ENCODE measurements at places on chromosomes 1 and 21. TPM values are rescaled to one million over a fixed set of nuclear protein-coding genes. Genes with fewer than 3 reads are reported as not detected.
A peak's percentile ranks its signal among the peaks of the same experiment; 100 is the strongest.

DNA sequence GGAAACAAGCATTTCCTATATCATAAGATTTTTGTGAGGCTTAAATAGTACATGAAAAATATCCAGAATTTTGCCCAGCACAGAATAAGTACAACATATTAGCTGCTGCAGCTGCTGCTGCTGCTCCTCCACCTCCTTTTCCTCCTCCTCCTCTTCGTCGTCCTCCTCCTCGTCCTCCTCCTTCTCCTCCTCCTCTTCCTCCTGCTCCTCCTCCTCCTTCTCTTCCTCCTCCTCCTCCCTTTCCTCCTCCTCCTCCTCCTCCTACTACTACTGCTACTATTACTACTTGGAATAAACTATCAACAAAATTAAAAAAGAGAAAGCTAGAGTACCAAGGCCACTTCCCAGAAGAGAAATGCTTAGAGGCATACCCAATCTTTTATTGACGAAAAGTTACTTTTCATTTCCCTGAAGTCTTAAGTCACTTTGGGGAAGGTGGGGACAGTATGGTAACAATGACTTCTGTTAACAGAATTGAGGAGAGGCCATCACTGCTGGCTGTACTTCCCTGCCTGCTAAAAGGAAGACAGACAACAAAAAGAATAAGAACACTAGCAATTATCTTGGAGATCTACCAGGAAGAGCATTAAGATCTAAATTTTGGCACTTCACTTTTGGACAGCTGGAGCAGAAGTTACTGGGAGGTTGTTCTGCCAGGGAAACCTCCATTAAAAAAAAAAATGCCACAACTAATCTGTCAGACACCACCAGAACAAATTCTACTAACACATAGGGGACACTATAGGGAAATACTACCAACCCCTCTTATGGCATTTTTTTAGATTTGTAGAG is 7.1 kb downstream of the DENND1B start:
- DNase-seq, result no peak

- no peak for DNase-seq
These were observed 198.4 kb downstream of the HHAT start for GRCh38 chr1:210527091-210527490.

- no peak for DNase-seq
These were observed 29.6 kb upstream of the C1orf105 start for GRCh38 chr1:172390683-172391551.

DNA sequence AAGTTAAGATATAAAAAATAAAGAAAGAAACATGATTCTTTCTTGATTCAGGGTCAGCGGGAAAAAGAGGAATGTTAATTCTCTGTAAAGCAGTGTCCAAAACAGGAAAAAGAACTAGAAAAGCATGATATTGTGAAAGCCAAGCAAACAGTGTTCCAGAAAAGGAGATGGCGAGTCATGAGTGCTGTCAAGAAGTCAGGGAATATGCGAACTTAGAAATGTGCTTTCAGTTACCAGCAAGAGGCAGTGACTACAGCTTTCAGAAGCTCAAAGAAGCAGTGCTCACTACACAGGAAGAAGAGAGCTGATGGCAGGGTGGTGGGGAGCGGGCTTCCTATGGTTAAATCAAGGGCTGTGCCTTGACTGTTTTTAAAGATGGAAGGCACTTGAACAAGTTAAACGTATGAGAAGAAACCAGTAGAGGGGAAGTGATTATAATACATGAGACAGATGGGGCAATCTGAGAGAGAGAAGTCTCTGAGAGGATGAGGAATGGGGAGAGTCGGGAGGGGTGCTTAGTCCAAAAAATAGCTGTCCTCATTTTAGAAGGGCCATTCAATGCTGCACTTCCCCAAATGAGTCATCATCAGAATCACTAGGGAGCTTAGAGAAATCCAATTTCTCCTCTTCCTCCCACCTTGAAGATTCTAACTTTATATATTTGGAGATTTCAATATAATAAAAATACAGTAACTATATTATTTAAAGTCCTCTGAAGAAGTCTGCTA is 90.4 kb downstream of the KCNK1 start:
- no peak for DNase-seq

GRCh38 chr1:230205719-230206198 is 138.7 kb downstream of the GALNT2 start:
- no peak for DNase-seq

GRCh38 chr1:19967808-19968207 is 11.6 kb downstream of the PLA2G2A start:
- DNase-seq, result no peak

DNA sequence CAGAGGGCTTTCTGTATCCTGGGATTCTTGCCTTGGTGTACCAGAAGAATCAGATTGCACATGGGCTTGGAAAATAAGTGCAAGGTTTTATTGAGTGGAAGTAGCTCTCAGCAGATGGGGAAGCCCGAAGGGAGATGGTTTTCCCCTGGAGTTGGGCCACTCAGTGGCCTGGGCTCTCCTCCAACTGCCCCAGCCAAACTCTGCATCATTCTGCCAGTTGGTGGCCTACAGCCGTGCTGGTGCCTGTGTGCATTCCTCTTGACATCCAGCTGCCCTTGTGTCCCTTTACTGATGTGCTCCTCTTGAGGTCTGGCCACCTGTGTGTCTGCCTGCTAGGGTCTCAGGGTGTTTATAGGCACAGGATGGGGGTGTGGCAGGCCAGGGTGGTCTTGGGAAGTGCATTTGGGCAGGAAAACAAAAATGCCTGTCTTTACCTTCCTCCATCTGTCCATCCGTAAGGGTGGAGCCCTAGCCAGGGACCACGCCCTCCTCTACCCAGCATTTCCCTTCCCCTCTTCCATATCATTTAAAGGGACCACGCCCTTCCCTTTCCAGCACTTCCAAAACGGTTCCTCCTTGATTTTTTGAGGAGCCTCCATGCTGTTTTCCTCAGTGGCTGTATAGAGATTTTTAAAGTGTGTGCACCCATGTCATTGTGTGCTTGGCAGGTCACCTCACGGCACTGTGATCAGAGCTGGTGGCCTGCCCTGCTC is 18.9 kb downstream of the SNAP47 start:
- no peak for DNase-seq

DNA sequence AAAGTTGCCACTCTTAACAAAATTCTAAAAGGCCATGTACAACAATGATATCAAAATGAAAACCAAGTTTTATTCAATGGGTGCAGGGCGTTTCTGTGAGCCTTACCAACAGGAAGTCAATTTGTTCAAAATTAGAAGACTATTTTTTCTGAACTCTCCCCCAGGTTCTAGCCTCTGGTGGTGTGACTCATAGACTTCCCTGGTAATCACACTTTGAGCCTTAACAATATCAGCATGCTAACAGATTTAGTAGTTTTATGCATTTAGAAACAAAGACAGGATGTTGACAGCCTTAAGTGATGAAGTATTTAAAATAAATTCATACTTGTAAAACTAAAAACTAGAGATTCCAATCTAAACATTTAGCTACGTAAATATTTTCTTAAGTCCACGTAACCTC is 88.4 kb downstream of the LRRC8C start:
- no peak for DNase-seq

GRCh38 chr21:26843933-26844257 is 1.3 kb downstream of the ADAMTS1 start:
- no peak for DNase-seq

- DNase-seq, result no peak
These were observed 77.8 kb downstream of the LHX9 start for GRCh38 chr1:197994907-197995407.

DNA sequence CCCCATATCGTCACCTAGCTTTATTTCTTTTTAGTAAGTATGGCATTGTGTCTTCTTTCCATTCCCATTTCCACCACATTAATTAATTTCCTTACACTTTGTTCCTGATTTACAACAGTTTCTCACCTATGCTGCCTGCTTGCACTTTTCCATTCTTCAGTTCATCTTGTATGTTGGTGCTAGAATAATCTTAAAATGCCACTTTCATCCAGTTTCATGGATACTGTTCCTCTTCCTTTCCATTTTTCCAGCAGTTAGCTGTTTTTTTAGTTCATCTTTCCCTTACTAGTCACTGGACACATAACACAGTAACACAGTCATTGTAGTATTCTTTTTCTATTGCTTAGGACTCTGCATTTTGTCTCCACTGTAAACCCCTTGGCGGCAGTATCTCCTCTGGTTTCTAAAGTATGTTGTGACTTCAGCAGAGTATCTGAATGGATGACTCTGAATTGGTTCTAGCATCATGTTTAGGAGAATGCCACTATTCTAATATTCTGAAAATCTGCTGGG is 2.1 kb downstream of the CDC7 start:
- peak; percentile 52 for DNase-seq

DNA sequence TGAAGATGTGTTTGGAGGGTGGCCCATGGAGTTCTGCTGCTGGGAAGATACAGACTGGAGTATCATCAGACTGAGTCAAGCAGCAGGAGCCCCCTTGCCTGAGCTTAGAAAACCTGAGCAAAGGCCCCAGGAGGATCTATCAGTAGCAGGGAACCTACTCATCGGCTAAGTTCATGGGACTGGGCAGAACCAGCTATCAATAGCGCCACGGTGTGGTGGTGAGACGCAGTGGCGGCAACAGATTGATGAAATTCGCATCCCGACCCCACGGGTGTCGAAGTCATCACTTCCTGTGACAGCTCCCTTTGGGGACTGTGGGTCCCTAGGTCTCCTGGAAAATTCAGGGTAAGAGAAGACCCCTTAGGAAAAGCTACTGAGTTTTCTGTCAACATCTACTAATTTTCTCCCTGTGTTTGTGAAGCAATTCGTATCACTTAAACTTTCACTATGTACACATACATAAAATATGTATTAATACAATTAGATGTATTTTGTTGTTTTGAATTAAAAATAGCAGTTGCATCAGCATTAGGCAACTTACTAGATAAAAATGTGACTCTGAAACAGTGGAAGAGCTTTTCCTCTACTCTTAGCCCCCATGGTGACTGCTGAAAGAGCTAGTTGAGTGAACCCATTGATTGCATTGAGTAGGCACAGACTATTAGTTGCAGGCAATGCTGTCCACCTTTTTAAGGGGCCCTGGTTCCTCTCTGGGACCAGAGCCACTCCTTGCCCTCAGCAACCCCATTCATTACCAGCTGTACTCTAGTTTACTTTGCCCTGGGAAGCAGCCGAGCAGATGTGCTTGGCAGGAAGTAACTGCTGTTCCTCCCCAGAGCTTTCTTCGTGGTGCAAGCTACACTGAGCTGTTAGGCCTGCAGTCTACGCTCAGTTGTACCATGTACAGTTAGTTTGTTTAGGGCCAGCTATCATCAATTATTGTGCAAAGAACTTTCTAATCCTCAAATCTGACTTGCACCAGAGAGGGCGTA is 7.3 kb upstream of the CACNA1S start:
- DNase-seq, result no peak

DNA sequence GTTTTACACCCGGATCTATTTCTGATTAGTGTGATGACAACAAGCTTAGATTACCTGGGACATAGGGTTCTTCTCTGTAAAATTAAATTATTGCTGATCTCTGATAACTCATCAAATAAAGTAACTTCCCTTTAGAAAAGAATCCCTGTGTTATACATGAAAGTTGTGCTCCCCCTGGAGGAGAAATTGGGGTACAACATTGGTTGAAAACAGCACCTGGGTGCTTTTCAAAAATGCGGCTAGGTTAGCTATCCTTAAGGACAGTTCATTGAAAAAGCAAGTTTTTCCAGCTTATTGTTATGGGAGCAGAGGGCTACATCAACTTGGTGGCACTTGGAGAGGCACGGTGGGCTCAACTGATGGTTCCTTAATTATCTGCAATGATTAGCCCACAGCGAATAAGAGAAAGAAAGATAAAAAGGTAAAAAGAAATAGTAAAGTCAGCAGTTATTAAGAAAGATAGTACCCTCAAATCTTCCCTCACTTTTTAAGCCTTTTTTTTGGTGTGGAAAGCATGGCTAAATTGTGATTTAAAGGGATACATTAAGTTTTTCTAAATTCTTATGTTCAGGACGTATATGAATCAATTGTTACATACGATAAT is 97.8 kb downstream of the FMN2 start:
- peak; percentile 84 for DNase-seq

DNA sequence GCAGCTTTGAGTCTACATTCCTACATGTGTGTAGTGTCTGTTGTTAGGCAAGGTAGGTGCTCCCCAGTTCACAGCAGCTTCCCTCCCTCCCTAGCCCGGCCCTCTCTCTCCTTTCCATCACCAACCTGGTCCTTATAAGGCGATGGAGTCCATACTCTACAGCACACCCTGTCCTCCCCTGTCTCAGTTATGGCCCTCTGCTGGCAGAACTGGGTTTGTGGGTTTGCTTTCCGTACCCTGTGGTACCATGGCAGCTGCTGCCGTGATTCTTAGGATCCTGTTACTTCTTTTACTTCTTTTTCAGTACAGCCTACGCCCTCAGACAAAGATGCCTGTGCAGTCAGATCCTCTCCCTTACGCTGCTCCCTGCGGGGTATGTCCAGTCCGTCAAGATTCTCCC is 31.7 kb downstream of the AK5 start:
- no peak for DNase-seq

GRCh38 chr21:42668298-42668992 is 15.0 kb downstream of the PDE9A start:
- DNase-seq, result no peak

DNA sequence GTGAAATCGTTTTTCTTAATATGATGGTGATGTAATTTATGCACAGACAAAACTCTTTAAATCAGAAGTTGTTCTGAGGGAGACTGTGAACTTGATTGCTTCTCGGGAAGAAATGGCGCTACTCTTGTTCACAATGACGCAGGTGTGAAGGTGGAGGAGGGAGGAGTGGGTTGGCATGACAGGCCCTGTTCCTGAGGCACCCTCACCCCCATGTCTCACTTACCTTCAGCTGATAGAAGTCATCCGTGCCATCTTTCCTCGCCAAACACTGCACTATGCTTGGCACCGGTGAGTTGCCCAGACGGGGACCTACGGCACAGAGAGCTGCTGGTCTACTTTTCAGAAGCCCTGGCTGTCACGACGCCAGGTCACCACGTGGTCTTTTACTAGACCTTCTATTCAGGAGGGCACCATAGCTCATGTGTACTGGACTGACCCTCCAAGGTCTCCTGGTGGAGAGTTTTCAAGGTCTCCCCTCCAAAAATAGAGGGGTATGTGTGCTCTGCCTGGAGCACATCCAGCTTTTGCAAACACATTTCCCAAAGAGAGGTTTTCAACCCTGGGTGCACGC is 27.1 kb downstream of the STK40 start:
- no peak for DNase-seq

DNA sequence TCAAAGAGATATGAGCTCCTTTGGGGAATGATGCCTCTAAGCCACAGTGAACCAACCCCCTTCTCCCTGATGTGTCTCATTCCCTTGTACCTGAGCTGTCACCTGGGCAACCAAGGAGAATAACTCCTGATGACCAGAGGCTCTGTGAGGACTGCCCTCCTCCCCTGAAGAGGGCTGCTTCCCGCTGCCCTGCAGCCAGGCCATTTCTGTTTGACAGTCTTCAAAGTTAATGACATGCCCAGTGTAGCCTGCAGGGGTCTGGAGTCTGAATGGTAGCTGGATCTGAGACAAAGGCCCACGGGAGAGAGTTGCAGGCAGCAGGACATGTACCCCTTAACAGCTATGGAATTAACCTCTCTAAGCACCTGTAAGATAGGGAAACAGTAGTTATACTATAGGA is 3.4 kb upstream of the SLFNL1 start:
- DNase-seq, result no peak

Gene CYYR1
- polyA plus RNA-seq, result 11.4 TPM

Gene PHF13
- polyA plus RNA-seq, result 21.5 TPM

Gene APOBEC4
- polyA plus RNA-seq, result not detected

Gene C1QA
- polyA plus RNA-seq, result 24.8 TPM

Gene CNTN2
- 37.7 TPM for polyA plus RNA-seq

Gene SH2D1B
- not detected for polyA plus RNA-seq

Gene OR10Z1
- 0.08 TPM for polyA plus RNA-seq

Gene NBPF6
- polyA plus RNA-seq, result 0.13 TPM

Gene MAEL
- polyA plus RNA-seq, result 2.9 TPM

Gene MYOG
- 0.29 TPM for polyA plus RNA-seq

Measured in spinal cord (tissue), 10 donors.